Retinal pigment epithelial cell (primary cell): ENCODE measurements at places on chromosomes 7 and 10.

DNA sequence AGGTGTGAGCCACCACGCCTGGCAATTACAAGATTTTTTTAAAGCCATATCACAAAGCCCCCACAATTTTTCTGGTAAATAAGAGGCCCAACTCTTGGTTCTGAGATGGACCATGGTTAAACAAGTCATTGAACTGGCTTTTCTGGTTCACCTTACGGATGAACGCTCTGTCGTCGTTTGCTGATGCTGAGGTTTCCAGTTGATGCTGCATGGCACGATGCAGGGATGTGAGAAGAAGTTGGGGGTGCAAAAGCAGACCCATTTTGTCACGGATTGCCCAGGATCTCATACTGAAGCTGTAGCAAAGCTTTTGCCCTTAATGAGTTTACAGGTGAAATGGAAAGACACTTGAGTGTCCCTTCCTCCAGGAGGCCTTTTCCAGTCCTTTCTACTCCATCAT lies 2.0 kb upstream of the IL2RA start:
- no peak for DNase-seq

GRCh38 chr7:44764665-44765578 lies 16.3 kb downstream of the ZMIZ2 start:
- DNase-seq: no peak

GRCh38 chr7:151702961-151703360 lies 174.0 kb downstream of the PRKAG2 start:
- DNase-seq: no peak

- no peak for DNase-seq
Observed at GRCh38 chr10:804787-805619, 115.5 kb upstream of the DIP2C start.

DNA sequence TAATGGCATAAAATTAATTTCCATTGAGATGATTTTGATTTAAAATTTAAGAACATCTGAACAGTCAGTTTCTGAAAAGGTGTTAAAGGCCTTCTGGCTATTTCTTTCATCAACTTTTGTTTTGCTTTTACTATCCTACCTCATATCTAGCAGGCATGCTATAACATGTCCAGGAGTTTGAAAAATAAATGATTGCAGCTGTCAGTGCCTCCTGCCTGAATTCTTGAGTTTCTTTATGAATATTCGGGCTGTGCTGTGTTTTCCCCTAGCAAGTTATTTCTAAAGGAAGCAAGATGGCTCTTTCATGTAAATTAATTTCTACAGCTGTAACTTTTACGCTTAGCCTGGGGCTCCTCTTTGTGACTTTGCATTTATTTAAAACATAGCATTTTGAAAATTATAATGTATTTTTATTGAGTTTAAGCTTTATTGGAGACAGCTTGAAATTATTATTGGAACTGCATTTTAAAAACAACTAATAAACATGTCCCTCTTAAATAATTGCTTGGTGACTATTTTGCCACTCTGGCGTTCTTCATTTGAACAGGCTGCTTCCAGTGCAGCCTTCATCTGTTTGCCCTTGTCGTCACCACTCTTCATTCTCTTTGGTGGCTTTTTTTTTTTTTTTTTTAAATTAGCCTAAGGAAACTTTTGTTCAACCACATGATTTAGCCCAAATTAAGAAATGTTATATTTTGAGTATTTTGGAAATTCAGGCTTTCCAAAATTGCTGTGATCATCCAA lies 1083.4 kb upstream of the LRRN3 start:
- no peak for DNase-seq
